ENCODE measurements at places on chromosomes 2 and 18.

- no peak for DNase-seq
- H3K4me1 ChIP-seq, result peaks cover 3% of the 10 kb centered on the region
- no peak overlapping the region for H3K27ac ChIP-seq
- no peaks in the 10 kb centered on the region for H3K36me3 ChIP-seq
- no peak overlapping the region for H3K4me3 ChIP-seq
- no peaks in the 10 kb centered on the region for H3K27me3 ChIP-seq
Observed at GRCh38 chr2:62291517-62292137, 95.7 kb downstream of the B3GNT2 start.

GRCh38 chr2:127039387-127040031, 67.4 kb downstream of the BIN1 start:
- no peak for DNase-seq
- no peaks in the 10 kb centered on the region for H3K4me1 ChIP-seq
- H3K36me3 ChIP-seq, result no peaks in the 10 kb centered on the region
- no peaks in the 10 kb centered on the region for H3K27me3 ChIP-seq
- H3K4me3 ChIP-seq, result no peak overlapping the region

DNA sequence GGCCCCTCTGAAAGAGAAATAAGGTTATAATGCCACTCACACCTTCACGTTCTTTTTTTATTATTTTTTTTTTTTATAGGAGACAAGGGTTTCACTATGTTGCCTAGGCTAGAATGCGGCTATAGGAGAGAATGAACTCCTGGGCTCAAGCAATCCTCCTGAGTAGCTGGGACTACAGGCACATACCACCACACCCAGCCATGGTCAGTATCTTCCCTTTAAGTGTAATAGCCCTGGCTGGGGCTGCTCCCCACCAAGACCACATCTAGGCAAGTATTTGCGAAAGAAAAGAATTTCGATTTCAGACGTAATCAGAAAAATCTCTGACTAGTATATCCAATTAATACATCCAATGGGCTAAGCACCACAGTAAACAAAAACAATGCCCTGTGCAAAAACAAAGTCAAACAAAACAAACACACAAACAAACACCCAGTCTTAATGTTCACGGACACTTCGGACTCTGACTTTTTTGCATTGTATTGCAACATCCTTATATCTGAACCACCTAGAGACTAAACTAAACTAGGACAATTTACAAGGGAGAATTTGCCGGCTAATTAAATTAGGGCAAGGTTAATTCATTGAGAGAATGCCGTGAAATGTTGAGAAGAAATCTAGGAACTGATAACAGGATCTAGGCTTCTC, 49.6 kb upstream of the TLK1 start:
- H3K36me3 ChIP-seq, result no peaks in the 10 kb centered on the region
- H3K4me1 ChIP-seq, result no peaks in the 10 kb centered on the region
- no peaks in the 10 kb centered on the region for H3K27me3 ChIP-seq
- H3K27ac ChIP-seq, result no peak overlapping the region
- H3K4me3 ChIP-seq, result no peak overlapping the region

GRCh38 chr18:66508937-66509336, 95.0 kb downstream of the CDH19 start:
- no peaks in the 10 kb centered on the region for H3K27me3 ChIP-seq
- no peak for DNase-seq
- no peak overlapping the region for H3K27ac ChIP-seq

DNA sequence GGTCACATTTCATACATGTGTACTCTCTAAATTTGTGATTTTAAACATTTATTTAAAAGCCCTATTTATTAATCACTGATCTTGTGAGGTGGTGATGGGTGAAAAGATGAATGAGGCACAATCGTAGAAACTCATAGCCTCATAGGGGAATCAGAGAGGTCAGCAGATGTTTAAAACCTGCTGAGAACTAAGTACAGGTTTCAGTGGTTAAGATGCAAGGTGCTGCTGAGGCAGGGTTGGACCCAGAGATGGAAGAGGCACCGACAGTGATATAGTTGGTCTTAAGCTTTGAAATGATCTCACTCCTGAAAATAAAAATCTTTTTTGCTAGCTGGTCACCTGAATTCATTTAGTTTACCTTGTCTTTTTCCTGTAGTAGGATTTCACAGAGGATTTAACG, 49.6 kb downstream of the LINC00305 start:
- no peak for DNase-seq
- H3K27ac ChIP-seq, result no peak overlapping the region
- no peaks in the 10 kb centered on the region for H3K36me3 ChIP-seq
- no peaks in the 10 kb centered on the region for H3K4me1 ChIP-seq
- no peaks in the 10 kb centered on the region for H3K27me3 ChIP-seq

GRCh38 chr18:45566025-45566740, 49.1 kb upstream of the SLC14A2 start:
- no peaks in the 10 kb centered on the region for H3K36me3 ChIP-seq
- H3K27ac ChIP-seq, result no peak overlapping the region
- peak; percentile 21 for DNase-seq
- peaks cover 17% of the 10 kb centered on the region for H3K4me1 ChIP-seq
- no peaks in the 10 kb centered on the region for H3K27me3 ChIP-seq

- H3K4me1 ChIP-seq, result no peaks in the 10 kb centered on the region
- DNase-seq, result no peak
- H3K27ac ChIP-seq, result no peak overlapping the region
- no peaks in the 10 kb centered on the region for H3K27me3 ChIP-seq
Observed at GRCh38 chr2:6181926-6182325, 489.7 kb downstream of the SOX11 start.

DNA sequence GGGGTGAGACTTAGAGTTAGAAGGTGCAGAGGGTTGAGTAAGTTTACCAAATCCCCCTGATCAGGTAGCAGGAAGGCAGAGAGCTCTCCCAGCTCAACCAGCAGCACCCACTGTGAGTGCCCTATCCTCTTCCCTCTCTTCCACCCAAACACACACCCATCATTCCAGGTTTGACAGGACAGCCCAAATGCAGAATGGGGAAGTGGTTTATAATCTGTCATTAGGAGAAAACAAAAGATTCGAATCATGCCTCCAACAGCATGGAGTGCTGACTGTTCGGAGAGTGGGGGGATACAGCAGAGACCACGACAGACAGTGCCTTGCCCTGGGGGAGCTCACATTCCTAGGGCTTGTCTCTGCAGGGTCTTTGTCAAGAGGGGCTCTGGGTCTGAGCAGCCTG, 11.7 kb downstream of the CXCR2 start:
- H3K36me3 ChIP-seq, result no peaks in the 10 kb centered on the region
- H3K27ac ChIP-seq, result no peak overlapping the region
- no peaks in the 10 kb centered on the region for H3K27me3 ChIP-seq

DNA sequence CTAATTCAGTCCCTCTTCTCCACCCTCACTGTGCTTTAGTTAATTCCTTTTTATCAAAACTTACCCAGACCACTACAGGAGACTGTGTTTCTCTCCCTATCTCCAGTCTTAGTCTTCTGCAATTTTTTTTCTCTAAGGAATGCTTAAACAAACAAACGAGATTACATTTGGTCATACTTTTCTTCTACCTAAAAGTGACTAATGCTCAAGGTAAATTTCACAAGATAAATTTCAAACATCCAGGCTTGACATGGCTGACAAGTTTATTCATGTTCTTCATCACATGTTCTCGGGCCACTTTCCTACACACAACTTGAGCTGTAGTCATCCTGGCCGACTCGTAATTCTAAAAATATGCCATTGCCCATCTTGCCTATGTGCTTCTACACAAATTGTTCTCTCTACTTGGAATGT, 23.2 kb upstream of the ACSL3 start:
- no peaks in the 10 kb centered on the region for H3K27me3 ChIP-seq
- H3K27ac ChIP-seq, result no peak overlapping the region
- no peaks in the 10 kb centered on the region for H3K36me3 ChIP-seq
- no peak for DNase-seq

GRCh38 chr2:232859385-232859916, 10.6 kb upstream of the SNORC start:
- no peak overlapping the region for H3K27ac ChIP-seq
- no peak for DNase-seq
- no peaks in the 10 kb centered on the region for H3K36me3 ChIP-seq
- H3K4me1 ChIP-seq, result peaks cover under 1% of the 10 kb centered on the region
- H3K4me3 ChIP-seq, result no peak overlapping the region

DNA sequence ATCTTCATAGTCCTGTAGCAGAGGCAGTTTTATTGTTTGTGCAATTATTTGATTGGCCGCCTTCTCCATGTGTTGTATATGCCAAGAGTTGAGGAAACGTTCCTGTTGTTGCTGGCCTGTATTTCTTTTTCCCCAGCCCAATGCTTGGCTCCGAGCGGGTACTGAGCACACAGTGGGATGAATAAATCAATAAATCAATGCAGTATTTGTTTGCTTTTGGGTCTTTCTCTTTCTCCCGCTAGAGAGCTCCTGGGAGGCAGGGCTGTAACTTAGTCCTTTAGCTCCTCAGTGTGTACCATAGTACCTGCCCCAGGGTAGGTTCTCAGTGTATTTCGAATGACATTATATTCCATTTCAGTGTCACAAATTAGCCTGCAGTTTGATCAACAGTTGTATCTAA, 71.8 kb downstream of the ICOS start:
- no peaks in the 10 kb centered on the region for H3K27me3 ChIP-seq
- H3K4me3 ChIP-seq, result no peak overlapping the region
- no peak for DNase-seq
- no peak overlapping the region for H3K27ac ChIP-seq
- no peaks in the 10 kb centered on the region for H3K4me1 ChIP-seq

GRCh38 chr2:173854840-173855239, 110.3 kb downstream of the SP3 start:
- no peak overlapping the region for H3K4me3 ChIP-seq
- H3K36me3 ChIP-seq, result no peaks in the 10 kb centered on the region
- no peaks in the 10 kb centered on the region for H3K27me3 ChIP-seq
- peaks cover 14% of the 10 kb centered on the region for H3K4me1 ChIP-seq
- no peak overlapping the region for H3K27ac ChIP-seq
- DNase-seq, result no peak

- no peak overlapping the region for H3K4me3 ChIP-seq
- H3K27ac ChIP-seq, result no peak overlapping the region
- H3K4me1 ChIP-seq, result no peaks in the 10 kb centered on the region
- no peaks in the 10 kb centered on the region for H3K27me3 ChIP-seq
- DNase-seq, result no peak
- H3K36me3 ChIP-seq, result no peaks in the 10 kb centered on the region
Observed at GRCh38 chr18:59566533-59566971, 130.7 kb downstream of the CCBE1 start.

- no peaks in the 10 kb centered on the region for H3K27me3 ChIP-seq
- no peak for DNase-seq
- no peaks in the 10 kb centered on the region for H3K4me1 ChIP-seq
- no peak overlapping the region for H3K27ac ChIP-seq
- H3K4me3 ChIP-seq, result no peak overlapping the region
Observed at GRCh38 chr18:34848156-34848555, 138.1 kb downstream of the DTNA start.

DNA sequence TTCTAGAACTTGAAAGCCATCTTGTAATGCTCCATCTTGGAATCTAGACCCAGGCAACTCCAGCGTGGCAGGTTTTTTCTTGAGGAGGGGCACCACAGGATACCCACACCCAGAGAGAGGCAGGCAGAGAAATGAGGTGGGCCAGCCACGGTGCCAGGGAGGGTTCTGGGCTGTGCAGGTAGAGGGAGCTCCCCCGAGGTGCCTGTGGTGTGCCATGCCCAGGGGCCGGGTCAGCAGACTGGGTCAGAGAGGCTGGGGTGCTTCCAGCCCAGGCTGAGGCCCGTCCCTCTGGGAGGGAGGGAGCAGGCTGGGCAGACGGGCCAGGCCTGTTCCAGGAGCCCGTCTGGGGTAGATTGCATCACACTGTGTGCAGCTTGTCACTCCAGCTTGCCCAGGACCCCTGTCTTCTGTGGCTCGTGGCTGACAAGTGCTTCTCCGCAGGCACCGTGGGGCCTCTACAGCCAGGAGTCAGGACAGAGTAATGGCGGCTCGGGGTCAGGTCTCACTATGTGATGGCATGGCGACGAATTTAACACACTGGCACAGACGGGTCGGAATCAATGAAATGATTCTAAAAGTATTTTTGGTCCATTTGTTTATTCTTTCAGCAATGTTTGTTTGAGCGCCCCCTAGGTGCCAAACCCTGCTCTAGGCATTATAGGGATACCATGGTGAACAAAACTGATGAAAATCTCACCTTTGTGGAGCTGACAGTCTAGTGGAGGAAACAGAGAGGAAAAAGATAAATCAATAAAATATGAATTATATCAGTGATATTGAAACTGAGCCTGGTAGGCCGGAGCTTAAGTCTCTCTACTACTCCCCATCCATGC, 144.0 kb downstream of the ACOXL start:
- H3K27ac ChIP-seq, result no peak overlapping the region
- H3K4me3 ChIP-seq, result no peak overlapping the region
- no peaks in the 10 kb centered on the region for H3K27me3 ChIP-seq
- no peaks in the 10 kb centered on the region for H3K4me1 ChIP-seq

GRCh38 chr2:127679680-127680361, 4.5 kb upstream of the LIMS2 start:
- DNase-seq, result no peak
- no peak overlapping the region for H3K4me3 ChIP-seq
- H3K36me3 ChIP-seq, result no peaks in the 10 kb centered on the region
- peaks cover 10% of the 10 kb centered on the region for H3K4me1 ChIP-seq
- H3K27me3 ChIP-seq, result no peaks in the 10 kb centered on the region

GRCh38 chr18:74819433-74820059, 221.9 kb downstream of the ZNF407 start:
- H3K4me1 ChIP-seq, result no peaks in the 10 kb centered on the region
- H3K27me3 ChIP-seq, result no peaks in the 10 kb centered on the region
- DNase-seq, result no peak
- no peaks in the 10 kb centered on the region for H3K36me3 ChIP-seq

- no peaks in the 10 kb centered on the region for H3K4me1 ChIP-seq
- no peak overlapping the region for H3K27ac ChIP-seq
- no peaks in the 10 kb centered on the region for H3K36me3 ChIP-seq
- no peak overlapping the region for H3K4me3 ChIP-seq
- no peaks in the 10 kb centered on the region for H3K27me3 ChIP-seq
Observed at GRCh38 chr2:138752197-138752956, 27.8 kb downstream of the NXPH2 start.

DNA sequence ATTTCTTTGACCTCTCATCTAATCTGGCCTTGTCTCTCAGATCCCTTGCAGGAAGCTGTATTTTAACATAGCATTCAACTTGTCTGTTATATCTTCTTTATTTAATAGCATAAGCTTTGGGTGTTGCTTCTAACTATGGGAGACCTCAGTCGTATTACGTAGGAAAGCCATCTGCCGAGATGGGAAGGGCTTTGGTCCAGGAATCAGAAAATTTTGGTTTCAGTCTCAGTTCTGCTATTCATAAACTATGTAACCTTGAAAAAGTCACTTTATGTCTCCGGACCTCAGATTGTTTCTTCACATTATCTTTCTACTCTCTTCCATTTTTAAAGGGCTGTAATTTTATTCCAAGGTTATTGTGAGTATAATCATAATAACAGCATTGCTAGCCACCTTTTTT, 297.7 kb downstream of the SATB2 start:
- H3K27me3 ChIP-seq, result no peaks in the 10 kb centered on the region
- peaks cover 3% of the 10 kb centered on the region for H3K4me1 ChIP-seq
- H3K27ac ChIP-seq, result no peak overlapping the region
- H3K36me3 ChIP-seq, result no peaks in the 10 kb centered on the region
- peak; percentile 15 for DNase-seq
- no peak overlapping the region for H3K4me3 ChIP-seq

DNA sequence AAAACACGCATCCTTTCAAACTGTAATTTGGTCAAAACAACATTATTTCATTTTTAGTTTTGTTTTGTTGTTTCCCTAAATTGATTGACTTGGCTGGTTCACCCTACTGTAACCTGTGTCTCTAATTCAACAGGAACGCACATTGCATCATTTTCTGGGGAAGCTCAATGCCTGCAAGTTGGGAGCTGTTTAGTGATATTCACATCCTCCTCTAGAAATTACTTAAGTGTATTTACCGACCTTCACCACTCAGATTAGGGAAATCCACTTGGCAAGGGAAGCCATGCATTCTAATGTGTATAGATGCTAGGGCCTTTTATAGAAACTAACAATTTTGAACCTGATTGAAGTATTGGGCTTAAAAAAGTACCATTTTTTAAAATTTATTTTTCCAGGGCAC, 7.3 kb upstream of the TPO start:
- no peaks in the 10 kb centered on the region for H3K4me1 ChIP-seq
- no peak overlapping the region for H3K27ac ChIP-seq
- no peak for DNase-seq

Data from testis (tissue), 5 donors.